ENCODE measurements at places on chromosomes 3 and 15.

DNA sequence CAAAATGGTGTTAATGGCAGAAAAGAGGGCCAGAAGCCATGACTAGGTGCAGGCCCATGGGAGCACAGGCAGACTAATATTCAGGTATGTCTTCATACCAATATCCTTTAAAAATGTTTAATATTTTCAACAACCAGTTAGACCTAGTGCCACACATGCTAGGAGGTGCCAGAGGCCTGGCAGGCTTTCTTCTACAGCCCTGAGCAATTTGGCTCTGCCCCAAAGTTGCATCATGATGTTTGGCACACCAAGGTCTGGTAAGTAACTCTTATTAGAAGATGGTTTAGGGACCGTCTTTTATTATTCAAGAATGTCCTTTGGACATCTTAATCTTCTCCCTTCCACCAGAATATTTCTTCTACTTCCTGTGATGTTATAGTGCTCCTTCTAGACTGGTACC lies 34.8 kb downstream of the MITF start:
- DNase-seq: no peak

- DNase-seq: no peak
These were observed 14.7 kb upstream of the RAB6B start for GRCh38 chr3:133910422-133910821.

GRCh38 chr15:36654866-36655265 lies 75.4 kb downstream of the CDIN1 start:
- no peak for DNase-seq

- DNase-seq: no peak
These were observed 84.7 kb downstream of the FGF12 start for GRCh38 chr3:192642651-192643050.

GRCh38 chr15:63998489-63998888 lies 47.8 kb downstream of the DAPK2 start:
- DNase-seq: no peak

DNA sequence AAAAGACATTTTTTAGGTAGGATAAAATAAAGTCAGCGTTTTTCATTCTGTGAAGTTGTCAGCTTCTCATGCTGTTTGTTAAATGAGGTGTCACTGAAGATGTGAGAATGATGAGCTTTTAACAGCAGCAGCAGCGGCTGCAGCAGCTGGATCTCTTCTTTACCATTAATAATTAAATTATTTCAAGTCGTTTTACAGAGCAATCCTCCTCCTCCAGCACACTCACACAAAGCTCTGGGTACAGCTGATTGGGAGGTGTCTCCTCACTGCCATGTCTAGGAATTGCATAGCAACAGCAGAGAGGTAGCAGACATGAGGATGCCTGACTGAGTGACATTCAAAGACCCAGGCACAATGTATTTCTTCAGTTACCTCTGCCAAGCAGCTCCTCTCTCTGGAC lies 46.7 kb upstream of the PLAAT1 start:
- DNase-seq: no peak

- peak; percentile 65 for DNase-seq
These were observed 7.2 kb downstream of the CD276 start for GRCh38 chr15:73691396-73691795.

- DNase-seq: no peak
These were observed 27.6 kb upstream of the FOXP1 start for GRCh38 chr3:71611099-71611498.

GRCh38 chr3:196115678-196116083 lies 33.8 kb upstream of the TFRC start:
- DNase-seq: no peak

- no peak for DNase-seq
These were observed 41.8 kb downstream of the SERPINI1 start for GRCh38 chr3:167777356-167777755.

DNA sequence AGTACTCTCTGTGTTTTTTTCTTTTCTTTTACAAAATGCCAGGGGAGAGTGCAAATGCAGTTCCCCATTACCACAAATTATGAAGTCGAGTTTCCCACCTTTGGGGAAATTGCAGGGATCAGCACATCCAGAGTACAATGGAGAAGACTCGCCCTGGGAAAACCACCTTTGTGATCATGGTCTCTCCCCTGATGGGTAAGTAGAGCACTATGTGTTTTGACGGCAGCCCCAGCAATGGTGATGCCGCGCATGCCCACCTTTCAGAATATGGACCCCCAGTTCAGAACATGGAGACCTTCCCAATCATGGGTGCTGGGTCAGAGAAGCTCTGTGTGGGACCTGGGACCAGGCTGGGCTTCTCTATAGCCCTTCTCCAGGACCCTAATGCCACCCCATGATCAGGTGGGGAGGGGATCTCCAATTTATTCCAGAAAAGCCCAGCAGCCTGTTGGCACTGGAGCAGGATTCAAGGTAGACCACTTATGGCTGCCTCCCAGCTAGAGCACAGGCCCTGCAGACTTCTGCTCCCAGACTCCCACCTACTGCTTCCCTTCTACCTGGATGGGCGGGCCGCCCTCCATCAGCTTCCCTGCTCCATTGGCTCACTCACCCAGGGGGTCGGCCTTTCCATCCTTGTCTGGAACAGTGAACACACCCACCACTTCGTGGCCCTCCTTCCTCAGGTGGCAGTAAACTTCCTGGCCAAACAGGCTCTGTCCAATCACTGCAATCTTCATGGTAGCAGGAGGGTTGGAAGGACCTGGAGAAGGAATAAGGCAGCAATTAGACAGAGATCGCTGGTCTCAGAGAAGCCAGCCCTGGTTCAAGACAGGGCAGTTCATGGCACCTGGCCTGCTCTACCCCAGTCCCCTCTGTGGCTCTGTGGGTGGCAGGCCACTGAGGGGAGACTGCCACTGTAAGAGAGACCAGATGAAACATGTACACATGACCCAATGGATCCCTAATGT lies 19.9 kb downstream of the ALDH1L1 start:
- no peak for DNase-seq

All from left forelimb (tissue), 1 donor.